ENCODE measurements at places on chromosomes 3 and 15. TPM values are rescaled to one million over a fixed set of nuclear protein-coding genes. Genes with fewer than 3 reads are reported as not detected.

- no peak for DNase-seq
These were observed 46.2 kb downstream of the CD200 start for GRCh38 chr3:112379020-112379690.

DNA sequence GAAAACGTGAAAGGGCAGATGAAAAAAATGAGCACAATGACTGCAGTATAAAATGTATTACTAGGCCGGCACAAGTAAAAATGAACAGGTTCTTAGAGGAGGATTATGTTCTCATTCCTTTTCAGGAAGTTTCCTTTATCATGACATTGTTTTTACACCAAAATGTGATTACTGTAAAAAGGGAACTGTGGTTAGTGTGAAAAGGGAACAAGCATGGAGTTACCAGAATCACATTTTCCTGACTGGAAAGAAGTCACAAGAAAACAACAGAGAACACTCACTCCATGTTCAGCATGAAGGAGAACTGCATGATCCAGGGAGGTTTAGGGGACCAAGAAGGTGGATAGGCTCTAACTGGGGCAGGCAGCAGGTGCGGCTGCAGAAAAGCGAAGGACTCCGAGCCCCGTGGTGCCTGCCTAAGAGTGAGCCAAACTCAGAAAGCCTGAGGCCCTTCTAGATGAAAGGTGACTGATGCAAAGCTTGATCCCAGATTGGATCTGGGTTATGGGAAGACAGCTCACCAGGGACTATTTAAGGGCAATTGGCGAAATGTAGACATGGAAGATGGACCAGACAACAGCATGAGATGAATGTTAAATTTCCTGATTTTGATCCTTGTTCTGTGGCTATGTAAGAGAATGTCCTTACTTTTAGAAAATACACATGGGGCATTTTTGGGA, 77.3 kb downstream of the CCR1 start:
- DNase-seq: no peak

DNA sequence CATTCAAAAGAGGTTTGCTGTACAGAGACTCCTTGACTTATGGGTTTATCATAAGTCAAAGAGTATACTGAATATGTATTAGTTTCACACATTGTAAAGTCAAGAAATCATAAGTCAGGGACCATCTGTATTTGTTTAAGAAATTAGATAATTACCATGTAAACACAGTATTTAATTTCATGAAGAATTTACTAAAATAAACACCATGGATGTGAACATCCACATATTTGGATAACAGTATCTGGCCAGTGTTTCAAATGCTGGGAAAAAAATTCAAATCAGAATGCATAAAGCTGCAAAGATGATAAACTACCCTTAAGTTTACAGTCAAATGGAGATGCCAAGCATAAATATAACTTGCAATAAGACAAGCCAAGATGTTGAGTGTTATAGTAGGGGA, 17.0 kb downstream of the MYNN start:
- no peak for DNase-seq

GRCh38 chr3:52811452-52812011, 16.9 kb downstream of the ITIH3 start:
- no peak for DNase-seq

DNA sequence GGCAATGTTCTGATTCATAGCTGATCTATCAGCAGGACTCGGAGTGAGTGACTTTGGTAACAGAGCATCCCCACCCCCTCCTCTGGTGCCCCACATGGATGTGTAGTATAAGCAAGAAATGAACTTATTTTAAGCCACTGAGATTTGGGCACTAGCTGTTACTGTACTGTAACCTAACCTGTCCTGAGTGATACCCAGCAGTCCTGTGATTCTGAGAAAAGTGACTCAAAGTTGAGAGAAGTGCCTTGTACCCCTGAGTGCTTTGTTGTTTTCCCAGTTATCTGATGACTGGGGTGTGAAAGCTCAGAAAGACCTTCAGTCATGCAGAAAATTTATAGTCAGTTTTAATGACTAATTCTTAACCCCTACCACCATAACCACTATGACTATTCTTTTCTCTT, 439.9 kb upstream of the RBMS3 start:
- DNase-seq: no peak

DNA sequence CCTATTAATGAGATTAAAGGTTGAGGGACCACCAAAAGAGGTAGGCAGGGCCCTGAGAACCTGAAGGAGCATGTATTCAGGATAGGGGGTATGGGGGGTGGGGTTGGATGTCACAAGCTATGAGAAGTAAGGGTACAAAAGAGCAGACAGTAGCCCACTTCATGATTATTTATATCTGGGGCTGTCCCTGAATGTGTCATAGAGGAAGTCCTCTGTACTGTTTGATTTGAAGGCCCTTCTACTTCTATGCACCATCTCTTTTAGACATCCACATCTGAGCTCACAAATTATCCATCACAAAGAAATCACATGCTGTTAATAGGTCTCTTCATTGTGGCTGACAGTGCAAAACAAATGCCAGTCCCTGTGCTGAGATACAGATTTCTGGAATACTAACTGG, 68.6 kb downstream of the FHIT start:
- no peak for DNase-seq

GRCh38 chr3:190116551-190117067, 4.1 kb downstream of the P3H2 start:
- no peak for DNase-seq

DNA sequence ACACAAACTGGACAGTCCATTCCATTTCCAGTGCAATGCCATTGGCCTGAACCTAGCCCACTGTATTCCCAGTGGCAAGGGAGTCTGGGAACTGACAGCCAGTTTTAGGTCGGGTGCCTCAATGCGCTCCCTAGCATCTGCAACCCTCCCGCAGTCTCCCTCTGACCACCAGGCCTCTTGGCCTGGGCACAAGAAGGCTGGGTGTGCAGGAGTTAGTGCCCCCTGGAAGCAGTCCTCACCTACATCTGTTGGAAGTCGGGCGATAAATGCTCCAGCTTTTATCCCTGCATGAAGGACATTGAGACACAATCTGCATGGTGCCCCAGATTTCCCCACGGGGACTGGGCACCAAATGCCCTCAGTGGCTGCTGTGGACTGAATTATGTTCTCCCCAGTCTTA, 12.7 kb downstream of the C3orf22 start:
- no peak for DNase-seq

GRCh38 chr15:77886805-77887448, 190.6 kb downstream of the TBC1D2B start:
- no peak for DNase-seq

DNA sequence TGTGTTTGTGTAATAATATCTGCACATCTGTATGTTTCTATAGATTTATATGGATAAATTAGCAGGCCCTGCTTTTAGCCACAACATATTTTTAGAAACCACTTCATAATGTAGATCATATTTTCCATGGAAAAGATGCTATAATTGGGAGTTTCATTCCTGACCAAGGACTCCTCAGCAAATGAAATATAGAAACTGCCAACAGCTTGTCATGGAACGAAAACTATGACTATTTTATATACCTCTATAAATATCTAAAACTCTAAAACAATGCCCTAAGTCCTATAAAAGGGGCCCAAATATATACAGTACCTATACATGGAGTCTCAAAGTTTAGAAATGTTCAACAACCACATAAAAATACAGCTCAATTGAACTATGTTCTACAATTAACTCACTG, 27.9 kb downstream of the EID1 start:
- no peak for DNase-seq

DNA sequence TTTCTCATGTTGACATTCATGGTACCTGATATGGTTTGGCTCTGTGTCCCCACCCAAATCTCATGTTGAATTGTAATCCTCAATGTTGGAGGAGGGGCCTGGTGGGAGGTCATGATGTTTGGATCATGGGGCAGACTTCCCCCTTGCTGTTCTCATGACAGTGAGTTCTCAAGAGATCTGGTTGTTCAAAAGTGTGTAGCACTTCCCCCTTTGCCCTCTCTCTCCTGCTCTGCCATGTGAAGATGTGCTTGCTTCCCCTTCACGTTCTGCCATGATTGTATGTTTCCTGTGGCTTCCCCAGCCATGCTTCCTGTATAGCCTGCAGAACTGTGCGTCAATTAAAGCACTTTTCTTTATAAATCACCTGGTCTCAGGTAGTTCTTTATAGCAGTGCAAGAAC, 3.3 kb upstream of the UBL7 start:
- DNase-seq: no peak

DNA sequence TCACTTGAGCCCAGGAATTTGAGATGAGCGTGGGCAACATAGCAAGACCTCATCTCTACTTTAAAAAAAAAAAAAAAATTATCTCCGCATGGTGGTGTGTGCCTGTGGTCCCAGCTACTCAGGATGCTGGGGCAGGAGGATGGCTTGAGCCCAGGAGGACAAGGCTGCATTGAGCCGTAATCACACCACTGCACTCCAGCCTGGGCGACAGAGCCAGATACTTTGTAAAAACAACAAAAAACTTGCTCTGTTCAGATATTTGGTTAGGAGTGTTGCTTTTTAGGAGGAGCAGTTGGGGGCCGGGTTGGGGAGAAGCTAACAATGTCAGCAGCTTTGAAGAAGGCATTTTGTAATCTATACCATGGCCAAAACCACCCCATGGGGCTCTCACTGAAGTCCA, 4.1 kb downstream of the GCNT3 start:
- no peak for DNase-seq

DNA sequence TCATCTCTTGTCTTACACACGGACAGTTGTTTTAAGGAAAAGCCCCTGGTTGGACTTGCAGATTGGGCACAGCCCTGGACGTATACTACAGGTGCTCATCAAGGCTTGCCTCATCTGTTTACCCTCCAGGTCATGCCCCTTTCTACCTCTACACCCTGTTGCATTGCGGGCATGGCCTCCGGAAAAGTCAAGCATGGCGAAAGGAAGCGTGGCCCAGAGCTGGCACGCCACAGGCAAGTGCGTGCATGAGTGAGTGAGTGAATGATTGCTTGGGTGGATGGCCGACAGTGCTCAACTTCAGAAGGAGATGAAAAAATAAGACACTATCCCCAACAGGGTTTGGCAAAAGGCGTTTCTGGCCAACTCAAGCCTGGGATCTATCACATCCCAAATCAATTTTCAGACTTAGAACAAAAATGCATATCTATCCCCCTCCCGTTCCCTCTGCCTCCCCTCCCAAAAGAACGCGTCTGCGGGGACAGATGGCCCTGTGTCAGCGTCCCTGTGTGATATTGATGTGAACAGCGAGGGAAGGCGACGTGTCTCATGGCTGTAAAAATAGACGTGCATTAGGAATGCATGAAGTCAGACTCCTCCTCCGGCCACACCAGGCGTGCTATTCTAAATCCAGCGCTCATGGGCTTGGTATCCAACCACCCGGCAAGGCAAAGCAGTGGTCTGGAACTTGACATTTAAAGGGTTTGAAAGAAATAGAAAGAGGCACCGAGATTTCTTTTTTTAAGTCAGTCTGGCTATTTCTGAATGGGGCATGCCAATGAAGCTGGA, 96.0 kb downstream of the RPLP1 start:
- no peak for DNase-seq

GRCh38 chr3:177071496-177072156, 125.7 kb downstream of the TBL1XR1 start:
- no peak for DNase-seq

The WNT7A gene
- not detected for total RNA-seq

The C3orf85 gene
- total RNA-seq: not detected

The DUOXA2 gene
- 0.32 TPM for total RNA-seq

The FOXB1 gene
- not detected for total RNA-seq

The TUSC7 gene
- total RNA-seq: not detected

The PLA1A gene
- 15.0 TPM for total RNA-seq

The CCDC54 gene
- total RNA-seq: not detected

The TMCO5A gene
- total RNA-seq: not detected

The CFAP44 gene
- 1.6 TPM for total RNA-seq

The LSM3 gene
- 3.9 TPM for total RNA-seq

The MAGI1 gene
- total RNA-seq: 28.4 TPM

The ACSBG1 gene
- total RNA-seq: not detected

Measured in ascending aorta (tissue), 2 donors.